ENCODE measurements at places on chromosomes 6 and 20.

DNA sequence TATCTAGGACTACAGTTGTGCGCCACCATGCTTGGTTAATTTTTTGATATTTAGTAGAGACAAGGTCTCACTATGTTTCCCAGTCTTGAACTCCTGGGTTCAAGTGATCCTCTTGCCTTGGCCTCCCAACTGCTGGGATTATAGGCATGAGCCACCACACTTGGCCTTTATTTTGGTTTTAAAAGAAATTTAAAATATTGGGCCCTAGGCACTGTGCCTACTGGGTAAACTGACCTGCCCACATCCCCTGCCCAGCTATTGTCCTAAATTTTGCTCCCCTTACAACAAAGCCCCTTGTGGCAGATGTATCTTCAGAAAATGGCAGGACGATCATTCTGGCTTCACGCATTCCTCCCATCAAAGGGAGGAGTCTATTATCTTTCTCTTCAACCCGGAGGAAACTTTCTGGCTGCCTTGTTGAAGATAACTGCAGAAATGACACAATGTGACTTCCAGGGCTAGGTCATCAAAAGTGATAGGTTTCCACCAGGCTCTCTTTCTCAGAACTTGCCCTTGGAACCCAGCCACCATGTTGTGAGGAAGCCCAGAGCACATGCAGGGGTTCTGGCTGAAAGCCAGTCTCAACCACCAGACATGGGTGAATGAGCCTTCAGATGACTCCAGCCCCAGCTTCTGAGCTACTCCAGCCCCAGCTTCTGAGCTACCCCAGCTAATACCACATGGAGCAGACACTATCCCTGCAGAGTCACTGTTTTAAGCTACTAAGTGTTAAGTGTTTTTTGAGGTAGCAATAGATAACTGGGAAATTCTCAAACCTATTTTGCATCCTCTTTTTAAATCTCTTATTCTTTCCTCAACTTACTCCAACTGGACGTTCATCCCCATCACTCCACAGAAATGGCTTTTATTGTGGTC lies 4.6 kb upstream of the GUCA1B start:
- no peak for DNase-seq

DNA sequence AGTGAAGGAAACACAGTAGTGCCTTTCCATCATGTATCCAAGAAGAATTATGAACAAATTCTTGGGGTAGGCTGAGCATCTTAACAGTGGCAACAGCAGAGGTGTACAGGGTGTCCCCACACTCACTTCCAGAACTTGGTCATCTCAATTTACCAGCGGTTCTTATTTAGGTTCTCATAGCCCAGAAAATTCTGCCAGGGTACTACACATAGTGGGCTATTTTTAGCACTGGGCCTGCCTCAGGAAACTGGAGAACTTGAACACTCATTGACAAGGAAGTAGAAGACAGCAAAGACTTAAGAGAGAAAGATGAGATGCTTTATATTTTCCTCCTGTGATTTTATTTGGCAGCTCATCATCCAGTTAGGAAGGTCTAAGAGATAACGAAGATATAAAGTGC lies 71.8 kb upstream of the PHIP start:
- DNase-seq: no peak

GRCh38 chr20:51065615-51066014 lies 42.7 kb upstream of the KCNG1 start:
- no peak for DNase-seq

- DNase-seq: no peak
These were observed 99.5 kb downstream of the CDC5L start for GRCh38 chr6:44487002-44487401.

DNA sequence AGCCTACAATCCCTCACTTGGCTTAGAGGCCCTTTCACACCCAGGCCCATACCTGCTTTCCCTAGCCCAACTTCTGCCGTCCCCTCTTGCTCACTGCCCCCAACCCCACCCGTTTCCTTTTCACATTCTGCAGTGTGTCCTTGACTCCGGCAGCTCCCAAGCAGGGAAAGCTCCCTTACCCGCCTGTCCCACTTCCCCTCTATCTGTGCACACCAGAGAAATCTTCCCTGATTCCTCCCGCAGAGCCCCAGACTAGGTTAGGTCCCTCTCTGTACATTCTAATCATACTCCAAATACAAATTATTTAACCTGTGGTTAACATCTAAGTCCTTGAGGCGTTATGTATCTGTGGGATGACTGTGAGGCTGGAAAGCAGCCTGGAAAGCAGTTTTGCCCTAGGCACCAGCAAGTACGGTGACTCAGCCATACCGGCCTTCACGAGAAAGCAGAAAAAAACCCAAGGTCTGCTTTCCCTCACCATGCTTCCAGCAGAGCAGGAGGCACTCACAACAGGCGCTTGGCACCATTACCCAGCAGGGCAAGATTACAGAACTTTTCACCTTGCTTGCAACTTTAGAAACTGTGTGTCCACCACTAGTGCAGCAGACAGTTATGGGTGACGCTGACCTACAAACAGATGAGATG lies 22.3 kb downstream of the ELOVL5 start:
- no peak for DNase-seq

DNA sequence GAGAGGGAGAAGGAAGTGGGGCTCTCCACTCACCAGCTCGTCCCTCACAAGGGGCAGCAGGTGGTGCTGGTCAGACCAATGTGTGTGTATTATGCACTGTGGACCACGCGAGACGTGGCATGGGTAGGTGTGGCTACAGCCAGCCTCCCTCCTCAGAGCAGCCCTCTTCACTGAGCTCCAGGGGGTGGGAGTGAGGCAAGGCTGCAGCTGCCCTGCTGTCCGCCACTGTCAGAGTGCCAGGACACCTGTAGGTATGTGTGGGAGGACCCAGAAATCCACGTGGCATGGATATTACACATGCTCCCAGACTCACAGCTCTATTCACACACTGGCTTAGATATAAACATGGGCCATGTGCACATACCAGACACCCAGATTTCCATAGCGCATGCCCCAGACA lies 90.3 kb downstream of the VEGFA start:
- DNase-seq: no peak

DNA sequence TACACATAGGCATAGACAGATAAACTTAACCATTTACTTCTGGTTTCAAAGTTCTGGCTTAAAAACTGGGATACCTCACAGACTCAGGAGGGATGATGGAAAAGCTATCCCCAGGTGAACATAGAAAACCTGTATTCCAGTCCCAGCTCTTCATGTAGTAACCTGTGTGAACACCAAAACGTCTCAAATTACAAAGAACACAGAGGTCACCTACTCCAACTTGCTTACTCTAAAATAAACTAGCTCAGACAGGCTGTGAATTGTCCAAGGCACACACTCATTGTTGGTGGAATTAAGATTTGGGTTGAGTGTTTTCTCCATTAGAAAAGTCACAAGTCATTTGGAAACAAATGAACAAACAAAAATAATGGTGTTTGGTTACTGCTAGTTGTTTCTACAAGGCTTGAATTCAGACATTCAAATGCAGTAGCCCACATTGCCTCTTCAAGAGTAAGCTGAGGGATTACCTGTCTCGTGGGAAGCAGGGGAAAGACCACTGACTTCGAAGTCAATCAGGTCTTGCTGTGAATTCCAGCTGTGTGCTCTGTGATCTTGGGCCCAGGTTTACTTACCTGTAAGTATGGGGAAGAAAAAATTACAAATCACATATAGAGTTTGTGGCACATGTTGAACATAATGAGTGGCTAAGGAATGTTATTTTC lies 48.2 kb upstream of the LRRC1 start:
- no peak for DNase-seq

DNA sequence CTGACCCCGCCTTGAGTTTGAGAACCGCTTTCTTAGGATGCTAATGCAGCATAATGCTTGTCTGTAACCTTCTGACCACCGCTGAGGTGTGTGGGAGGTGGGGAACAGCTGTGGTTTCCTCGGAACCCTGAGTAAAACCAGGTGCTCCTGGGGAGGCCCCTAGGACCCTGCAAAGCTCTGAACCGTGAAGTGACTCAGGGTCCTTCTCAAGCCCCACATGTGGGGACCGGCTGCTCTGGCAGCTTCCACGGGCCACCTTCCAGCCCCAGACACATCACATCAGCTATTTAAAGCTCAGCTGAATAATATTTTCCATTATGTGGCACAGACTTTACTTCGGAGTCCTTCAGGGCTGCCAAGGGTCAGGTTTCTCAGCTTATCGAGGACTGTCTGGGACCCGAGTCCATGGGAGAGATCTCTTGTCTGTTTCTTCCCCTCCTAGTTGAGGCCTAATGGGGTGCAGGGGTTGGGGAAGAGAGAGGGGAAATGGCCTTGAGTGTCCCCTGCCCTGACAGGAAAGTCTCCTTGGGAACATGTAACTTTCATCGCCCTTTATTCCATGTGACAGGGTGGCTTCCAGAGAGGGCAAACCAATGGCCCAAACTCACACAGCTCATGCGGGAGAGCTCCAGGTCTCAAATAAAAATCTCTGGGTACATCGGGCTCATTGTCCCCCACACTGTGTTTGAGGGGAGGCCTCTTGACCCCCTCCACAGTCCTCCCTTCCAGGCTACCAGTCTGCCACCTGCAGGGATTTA lies 186.1 kb upstream of the SLC24A3 start:
- no peak for DNase-seq

- no peak for DNase-seq
These were observed 64.3 kb downstream of the TTI1 start for GRCh38 chr20:37968841-37969401.

- no peak for DNase-seq
These were observed 119.9 kb upstream of the ASCC3 start for GRCh38 chr6:101001012-101001411.

DNA sequence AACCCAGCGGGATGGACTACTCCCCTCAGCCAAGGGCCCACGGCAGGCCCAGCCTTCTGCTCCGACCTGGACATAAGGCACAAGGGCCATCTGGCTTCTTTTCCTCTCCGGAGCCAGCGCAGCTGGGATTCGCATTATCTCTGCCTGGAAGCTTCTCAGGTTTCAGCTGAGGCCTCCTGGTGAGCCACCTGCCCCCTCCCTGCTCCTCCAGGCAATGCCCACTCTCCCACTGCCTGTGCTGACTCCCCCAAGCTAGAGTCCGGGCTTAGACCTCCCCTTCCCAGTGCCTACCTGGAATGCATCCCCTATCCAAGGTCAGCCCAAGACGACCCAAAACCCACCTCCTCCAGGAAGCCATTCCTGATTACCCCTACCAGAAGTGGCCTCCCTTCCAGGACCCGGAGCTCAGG lies 60.7 kb downstream of the EZR start:
- no peak for DNase-seq

DNA sequence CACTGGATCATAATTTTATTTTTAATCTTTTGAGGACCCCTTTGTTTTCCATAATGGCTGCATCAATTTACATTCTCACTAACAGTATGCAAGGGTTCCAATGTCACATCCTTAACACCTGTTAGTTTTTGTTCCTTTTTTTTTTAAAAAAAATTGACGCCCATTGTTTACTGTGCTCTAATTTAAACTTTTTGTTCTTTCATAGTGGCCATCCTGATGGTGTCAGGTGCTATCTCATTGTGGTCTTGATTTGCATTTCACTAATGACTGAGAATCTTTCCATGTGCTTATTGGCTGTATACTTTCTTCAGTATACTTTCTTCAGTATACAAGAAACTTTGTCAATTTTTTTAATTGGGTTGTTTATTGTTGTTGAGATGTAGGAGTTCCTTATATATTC lies 347.0 kb downstream of the RNGTT start:
- DNase-seq: no peak

GRCh38 chr6:6005051-6006005 lies 1.4 kb downstream of the NRN1 start:
- no peak for DNase-seq

DNA sequence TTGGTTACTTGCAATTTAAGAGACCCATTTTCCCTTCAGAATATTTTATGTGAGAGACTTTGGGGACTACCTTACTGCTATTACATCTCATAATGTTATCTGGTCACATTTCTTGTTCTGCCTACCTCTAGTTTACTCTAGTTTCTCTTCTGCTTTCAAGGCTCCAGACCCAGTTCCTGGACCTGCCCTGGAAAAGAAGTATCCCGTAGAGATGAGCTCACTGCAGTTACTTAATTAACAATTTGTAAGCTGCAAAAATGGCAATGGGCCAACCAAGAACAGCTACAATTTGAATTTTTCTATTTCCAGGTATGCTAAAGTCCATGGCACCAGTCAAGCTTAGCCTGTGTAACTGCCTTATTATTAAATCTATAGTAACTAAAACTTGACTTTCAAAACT lies 25.0 kb downstream of the TAB2 start:
- no peak for DNase-seq

DNA sequence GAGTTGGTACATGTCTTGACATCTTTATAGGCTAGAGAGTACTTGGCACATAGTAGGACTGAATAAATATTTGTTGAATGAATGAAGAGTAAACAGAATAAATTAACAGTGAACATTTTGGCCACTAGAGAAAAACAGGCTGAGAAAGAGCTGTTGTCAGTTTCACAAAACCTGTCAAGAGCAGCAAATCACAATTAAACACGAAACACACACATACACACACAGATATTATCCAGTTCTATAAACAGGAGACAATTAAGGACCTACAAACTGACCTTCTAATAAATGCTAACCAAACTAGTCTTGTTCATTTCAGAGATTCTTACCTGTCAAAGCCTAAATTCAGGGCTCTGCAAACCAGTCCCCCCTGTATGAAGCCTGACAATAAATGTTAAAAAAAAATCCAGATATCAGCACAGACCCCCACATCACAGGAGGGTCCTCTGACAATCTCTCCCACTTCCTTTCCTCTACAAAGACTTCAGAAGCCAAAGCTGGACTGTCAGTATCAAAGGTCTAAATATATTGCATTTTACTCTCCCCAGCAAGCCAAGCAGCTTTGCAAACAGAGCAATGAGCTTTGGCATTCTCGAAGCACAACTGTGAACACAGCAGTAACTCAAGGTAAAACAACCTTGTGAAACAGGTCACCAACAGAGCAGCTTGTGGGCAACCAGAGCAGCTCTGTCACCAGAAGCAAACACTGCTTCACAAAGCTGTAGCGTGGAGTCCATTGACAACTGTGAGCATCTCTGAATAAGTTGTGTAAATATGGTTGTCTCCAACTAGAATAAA lies 229.9 kb downstream of the TBXT start:
- no peak for DNase-seq

DNA sequence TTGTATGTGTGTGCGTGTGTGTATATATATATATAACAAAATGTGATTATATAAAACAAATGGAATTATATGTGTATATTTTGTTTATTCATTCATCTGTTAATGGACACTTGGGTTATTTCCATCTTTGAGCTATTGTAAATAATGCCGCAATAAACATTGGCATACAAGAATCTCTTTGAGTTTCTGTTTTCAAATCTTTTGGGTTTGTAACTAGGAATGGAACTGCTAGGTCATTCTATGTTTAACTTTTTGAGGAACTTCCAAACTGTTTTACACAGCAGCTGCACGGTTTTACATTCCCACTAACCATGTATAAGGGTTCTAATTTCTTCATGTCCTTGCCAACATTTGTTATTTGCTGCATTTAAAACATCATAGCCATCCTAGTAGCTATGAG lies 39.9 kb upstream of the TGM2 start:
- DNase-seq: no peak

DNA sequence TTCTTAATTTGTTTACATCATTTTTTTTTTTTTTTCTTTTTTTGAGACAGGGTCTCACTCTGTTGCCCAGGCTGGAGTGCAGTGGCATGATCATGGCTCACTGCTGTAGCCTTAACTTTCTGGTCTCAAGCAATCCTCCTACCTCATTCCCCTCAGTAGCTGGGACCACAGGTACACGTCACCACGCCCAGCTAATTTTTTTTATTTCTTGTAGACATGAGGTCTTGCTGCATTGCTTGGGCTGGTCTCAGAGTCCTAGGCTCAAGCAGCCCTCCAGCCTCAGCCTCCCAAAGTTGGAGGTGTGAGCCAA lies 30.3 kb downstream of the RPF2 start:
- DNase-seq: no peak

GRCh38 chr6:107598091-107598490 lies 108.2 kb downstream of the SOBP start:
- DNase-seq: no peak

Data from T-cell (primary cell).